Right lobe of liver (tissue), 6 donors: ENCODE measurements at places on chromosomes 3 and 15.

- no peak for DNase-seq
These were observed 467.8 kb upstream of the UBE2E2 start for GRCh38 chr3:22735373-22735772.

GRCh38 chr3:113498221-113499005 lies 16.5 kb downstream of the SPICE1 start:
- DNase-seq = no peak

DNA sequence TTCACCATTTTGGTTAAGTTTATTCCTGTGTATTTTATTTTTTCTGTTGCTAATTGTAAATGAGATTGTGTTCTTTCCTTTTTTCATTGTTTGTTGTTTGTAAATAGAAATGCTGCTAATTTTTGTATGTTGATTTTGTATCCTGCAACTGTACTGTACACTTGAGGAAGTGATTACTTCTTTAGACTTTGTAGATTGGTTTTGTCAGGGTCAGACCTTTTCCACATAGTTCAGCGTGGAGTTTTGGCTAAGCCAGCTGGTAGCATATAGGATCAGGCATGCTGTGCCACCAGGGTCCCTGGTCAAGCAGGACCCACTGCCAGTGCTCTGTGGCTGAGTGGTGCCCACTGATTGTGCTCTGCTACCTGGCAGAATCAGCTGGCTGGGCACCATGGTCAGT lies 80.1 kb downstream of the CD200 start:
- no peak for DNase-seq

GRCh38 chr3:128052595-128053351 lies 536 bp downstream of the SEC61A1 start:
- DNase-seq = no peak

DNA sequence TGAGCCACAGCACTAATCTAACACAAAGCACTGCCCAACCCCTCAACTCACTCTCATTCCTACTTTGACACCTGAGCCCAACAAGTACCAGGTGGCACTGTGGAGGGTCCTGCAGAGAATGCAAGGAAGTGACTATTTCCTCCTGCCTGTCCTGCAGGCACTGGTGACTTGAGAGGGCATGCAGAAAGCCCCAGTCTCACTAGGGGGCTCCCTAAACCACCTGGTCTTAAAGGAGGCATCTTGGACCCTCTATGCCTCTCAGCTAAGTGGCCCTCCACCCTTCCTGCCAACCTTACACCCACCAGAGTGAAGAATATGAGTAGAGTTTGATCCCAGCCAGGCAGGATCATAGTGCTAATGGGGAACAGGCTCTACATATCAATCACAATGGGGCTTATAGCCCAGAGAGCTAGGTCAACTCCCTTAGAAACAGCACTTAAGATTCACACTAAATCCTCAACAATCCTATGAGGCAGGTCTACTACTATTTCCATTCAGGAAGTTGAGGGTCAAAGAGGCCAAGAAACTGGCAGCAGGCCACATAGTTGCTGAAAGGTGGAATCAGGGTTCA lies 15.2 kb downstream of the TRAIP start:
- DNase-seq = no peak

- no peak for DNase-seq
These were observed 116.3 kb downstream of the MITF start for GRCh38 chr3:69855436-69856162.

GRCh38 chr3:159950156-159950898 lies 38.3 kb upstream of the IL12A start:
- DNase-seq = no peak

DNA sequence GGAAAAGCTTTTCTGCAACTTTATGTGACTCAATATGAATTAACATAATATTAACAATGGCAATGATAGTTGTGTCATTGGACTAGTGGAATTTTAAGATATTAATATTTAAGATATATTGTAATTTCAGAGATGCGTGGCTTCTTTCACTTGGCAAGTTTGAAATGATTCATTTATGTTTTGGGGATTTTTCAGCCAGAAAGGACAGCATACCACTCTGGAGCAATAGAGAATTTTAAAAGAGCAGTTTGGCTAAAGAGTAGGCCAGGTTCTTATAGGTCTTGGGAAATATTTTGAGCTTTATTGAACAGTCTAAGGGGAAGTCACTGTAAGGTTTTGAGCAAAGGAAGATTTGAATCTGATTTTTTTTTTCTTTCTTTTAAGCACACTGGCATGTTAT lies 16.5 kb downstream of the GMPS start:
- no peak for DNase-seq

- DNase-seq = no peak
These were observed 31.1 kb downstream of the FBXO40 start for GRCh38 chr3:121624147-121624899.

DNA sequence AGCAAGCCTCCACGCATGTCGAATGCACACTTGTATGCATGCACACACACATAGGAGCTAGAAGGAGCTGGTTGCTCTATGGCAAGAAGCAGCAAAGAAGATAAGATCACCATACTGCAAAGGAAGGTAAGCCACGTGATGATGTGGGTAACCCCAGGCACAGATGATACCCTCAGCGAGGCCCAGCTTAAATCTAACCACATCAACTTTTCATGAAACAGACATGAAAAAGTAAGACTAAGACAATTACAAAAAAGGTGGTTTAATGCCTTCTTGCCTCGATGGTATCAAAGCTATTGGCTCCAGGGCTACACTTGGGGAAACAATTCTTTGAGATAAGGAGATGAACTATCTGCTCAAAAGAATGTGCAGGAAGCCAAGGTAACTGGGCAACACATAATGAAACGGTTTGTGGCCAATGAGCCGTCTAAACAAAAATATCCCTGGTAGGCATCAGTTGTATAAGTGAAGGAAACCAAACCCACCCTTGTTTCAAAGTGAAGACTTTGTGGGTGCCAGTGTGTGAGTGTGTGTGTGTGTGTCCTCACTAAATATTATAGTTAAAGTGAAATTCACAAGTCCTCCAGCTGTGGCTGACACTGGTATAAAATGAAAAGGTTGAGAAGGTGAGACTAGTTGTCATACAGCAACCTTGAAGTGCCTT lies 365.7 kb upstream of the ICE2 start:
- DNase-seq = no peak

DNA sequence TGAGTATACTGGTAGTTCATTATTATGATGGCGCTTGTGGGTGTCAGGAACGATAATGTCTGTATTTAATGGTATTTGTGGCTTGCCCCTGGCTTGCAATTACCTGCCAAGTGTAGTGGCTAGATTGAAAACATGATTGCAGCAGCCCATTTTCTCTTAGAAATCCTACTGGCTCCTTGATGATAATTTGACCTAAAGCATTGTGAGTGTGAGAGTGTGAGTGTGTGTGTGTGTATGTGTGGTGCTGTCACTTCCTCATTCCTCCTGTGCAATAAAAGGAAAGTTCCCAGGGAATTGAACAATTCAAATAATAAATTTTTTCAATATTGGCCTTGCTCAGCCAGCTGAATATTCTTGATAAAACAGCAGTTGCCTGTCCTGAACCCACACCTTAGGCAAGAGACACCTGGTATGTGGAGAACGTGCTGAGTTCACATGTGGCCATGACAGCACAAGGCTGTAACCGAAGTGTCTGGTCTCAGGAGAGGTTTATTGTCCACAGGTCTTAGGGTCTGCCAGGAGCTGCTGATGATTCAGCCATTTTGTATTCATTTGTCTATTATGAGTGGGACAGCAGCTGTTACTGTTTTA lies 193.3 kb downstream of the CD47 start:
- DNase-seq = no peak

GRCh38 chr3:23894254-23895061 lies 22.3 kb downstream of the NKIRAS1 start:
- DNase-seq = no peak

GRCh38 chr15:36645106-36645505 lies 65.7 kb downstream of the CDIN1 start:
- DNase-seq = no peak

GRCh38 chr3:94036909-94037507 lies 8.6 kb upstream of the STX19 start:
- no peak for DNase-seq

DNA sequence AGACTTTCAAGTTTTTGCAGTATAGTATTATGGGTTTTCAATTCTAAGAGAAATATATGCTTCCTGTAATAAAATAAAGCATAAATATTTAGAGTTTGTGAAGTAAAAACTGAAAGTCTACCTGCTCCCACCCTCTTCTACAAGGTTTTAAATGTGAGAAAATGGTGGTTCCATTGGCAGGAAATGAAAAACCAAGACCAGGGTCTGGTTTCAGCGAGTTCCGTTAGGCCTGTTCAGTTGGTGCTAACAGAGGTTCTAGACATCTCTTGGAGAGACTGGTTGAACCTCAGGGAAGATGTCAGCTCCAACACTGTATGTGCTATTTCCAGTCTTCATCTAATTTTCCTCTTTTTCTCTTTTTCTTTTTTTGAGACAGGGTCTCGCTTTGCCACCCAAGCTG lies 11.8 kb upstream of the MYO1E start:
- no peak for DNase-seq

DNA sequence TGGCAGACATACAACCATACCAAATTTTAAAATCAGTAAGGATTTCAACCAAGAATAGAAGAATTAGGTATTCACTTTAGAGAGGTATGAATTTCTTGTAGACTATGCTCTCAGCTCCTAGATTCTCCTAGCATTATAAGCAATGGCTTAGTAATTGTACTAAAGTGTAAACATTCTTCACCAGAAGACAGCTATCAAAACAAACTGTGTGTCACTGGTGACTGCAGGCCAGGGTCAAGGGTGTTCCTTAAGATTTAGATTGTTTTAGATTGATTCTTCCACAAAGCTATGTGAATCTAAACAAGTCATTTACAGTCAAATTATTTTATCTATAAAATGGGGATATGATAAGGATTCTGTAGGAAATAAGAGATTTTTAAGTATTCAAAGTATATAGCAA lies 23.1 kb upstream of the GP5 start:
- no peak for DNase-seq

DNA sequence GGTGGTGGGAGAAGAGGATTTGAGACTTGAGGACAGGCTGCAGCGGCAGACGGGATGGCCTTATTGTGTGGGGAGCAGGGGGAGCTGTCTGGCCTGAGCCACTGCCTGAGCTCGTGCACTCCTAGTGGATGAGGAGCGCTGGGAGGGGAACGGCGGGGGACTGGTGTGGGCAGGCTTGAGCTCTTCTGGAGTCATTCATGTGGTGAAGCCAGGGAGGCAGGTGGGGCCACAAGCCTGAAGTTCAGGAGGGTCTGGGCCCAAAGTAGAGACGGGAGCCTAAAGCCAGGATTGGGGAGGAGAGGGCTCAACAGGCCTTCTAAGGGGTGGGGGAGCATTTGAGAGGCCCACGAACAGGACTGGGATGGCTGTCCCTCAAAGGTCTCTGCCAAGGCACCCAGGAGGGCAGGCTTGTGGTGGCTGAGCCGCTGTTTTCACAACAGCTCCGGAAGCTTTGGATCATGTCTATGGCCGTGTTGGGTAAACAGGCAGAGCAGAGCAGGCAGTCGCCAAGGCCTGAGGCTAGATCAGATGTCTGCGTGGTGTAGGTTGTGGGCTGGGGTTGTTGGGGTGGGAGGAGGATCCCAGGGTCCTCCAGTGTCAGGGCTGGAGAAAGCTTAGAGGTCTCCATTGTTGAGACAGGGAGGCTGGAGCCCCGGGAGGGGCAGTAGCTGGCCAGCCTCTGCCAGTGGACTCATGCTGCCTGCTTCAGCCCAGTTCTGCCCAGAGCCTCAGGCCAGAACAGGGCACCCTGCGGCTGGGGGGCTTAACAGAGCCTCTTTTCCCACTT lies 8.2 kb downstream of the PRKCD start:
- DNase-seq = no peak

DNA sequence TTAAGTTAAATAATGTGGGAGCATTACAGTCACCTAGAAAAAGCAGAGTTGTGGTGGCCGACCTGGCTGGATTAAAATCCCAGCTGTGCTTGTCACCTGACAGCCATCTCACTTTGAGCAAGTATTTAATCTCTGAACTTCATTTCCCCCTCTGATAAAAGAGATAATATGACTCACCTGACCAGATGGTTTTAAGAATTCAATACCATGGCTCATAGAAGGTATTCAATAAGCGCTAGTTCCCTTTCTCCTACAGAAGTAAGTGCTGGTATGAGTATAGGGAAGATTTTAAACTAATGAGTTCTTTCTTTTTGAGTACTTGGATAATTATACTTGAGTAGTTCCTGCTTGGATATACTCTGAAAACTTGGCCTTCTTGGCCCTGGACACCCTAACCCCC lies 325.5 kb downstream of the IL5RA start:
- no peak for DNase-seq

DNA sequence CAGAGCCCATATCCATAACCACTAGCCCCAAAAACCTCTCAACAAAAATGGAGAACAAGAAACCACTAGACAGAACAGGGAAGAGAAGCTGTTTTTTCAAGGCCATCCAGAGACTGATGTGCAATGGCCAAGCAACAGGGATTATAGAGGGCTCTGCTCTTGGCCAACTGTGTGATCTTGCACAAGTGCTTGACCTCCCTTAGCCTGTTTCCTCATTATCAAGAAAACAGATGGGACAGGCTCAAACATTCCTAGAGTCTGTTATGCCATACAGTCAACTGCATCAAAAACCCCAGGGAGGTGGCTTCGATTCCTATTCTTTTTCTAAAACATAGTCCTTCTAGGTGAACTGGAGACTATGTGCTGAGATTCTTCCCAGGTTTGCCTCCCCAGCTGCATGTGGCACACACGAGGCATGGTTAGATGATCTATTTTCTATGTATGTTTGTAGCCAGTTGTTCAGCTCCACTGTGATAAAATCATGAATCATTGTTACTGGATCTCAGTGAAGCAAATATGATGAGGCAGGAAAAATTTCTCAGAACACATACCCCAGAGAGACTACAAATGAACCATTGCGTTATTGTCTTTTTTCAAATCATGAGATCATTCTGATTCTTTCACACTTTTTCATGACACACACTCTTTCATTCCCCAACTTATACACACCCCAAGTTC lies 132.9 kb upstream of the TGFBR2 start:
- no peak for DNase-seq

DNA sequence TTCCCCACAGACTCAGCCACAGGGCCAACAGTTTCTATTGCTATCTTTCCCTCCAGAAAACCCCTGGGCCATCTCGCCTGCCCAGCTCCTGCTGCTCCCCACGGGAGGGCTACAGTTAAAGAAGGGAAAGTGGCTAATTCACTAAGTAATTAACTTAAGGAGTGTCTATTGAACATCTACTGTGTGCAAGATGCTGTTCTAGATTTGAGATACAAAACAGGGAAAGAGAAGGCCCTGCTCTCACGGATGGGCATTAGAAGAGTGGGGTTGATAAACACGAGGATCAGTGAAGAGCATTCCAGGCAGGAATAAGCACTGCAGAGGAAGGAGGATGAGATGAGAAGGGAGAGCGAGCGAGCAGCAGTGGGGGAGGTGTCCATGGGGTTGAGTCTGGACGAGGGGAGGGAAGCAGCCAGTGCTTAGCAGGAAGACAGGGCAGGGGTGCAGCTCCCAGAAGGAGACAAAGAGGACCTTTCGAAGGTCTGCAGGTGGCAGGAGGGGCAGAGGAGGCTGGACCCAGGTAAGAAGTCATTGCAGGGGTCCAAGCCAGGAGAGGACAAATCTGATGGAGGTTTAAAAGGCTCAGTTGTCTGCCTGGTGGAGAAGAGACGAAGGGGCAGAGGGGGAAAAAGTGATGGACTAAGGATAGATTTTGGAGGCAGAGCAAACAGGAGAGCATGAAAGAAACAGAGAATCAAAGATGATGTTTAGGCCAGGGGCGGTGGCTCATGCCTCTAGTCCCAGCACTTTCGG lies 64.7 kb downstream of the KLF15 start:
- no peak for DNase-seq

- no peak for DNase-seq
These were observed 50.4 kb upstream of the GYG1 start for GRCh38 chr3:148940983-148941382.

GRCh38 chr3:192281207-192281880 lies 446.0 kb downstream of the FGF12 start:
- no peak for DNase-seq
